ENCODE measurements at places on chromosomes 5 and 9.
A peak's percentile ranks its signal among the peaks of the same experiment; 100 is the strongest.

DNA sequence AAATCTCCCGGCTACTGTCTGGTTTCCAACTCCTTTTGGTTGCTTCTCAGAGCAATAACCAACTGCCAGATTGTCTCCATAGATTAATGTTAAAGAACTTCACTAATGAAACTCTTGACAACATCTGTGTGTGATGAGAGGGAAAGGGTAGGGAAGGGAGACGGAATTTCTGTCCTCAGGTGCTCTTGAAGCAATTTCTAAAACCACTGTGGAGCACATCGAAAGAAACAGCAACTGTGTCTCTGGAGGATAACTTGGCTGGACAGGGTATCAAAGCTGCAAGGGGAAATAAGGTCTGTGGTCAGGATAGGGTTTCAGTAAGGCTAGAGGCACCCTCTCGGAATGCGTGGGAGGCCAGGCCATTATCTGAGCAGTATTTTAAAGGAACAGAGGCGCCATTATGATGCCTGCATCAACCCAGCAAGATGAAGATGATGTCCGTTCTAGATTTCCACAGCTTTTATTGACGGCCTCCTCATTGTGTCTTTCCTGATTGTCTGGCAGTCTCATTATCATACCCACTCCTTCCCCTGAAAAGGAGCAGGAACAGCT, 76.6 kb downstream of the RORB start:
- no peak for DNase-seq

DNA sequence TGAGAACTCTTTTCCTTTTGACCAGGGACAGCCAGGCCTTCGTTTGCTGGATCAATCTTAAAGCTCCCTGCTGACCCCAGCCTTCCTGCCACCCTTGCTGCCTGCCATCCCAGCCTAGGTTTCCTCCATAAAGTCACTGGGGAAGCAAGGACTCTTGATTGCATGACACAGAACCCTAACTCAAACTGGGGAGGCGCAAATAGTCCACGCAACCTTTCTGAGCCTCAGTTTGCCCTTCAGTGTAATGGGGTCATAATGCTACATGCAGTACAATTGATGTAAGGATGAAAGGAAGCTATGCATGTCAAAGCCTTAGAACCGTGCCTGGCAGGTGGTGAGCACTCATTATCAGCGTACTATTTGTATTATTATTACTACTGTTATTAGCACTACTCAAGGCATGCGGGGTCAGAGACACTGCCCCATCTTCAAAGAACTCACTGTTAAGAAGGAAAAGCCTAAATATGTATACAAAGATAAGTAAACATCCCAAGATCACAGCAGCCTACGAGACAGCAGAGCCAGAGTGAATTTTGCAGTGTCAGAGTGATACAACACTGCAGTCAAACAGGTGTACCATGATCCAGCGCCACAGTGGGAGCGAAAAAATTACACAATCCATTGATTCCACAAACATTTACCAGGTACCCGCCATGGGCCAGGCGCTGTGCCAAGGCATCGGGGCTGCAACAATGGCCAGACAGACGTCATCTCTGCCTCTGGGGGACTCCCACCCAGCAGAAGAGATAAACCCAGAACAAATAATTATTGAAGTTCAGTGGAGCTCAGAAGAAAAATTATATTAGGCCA, 16.9 kb upstream of the CPLX2 start:
- DNase-seq: peak; percentile 98

DNA sequence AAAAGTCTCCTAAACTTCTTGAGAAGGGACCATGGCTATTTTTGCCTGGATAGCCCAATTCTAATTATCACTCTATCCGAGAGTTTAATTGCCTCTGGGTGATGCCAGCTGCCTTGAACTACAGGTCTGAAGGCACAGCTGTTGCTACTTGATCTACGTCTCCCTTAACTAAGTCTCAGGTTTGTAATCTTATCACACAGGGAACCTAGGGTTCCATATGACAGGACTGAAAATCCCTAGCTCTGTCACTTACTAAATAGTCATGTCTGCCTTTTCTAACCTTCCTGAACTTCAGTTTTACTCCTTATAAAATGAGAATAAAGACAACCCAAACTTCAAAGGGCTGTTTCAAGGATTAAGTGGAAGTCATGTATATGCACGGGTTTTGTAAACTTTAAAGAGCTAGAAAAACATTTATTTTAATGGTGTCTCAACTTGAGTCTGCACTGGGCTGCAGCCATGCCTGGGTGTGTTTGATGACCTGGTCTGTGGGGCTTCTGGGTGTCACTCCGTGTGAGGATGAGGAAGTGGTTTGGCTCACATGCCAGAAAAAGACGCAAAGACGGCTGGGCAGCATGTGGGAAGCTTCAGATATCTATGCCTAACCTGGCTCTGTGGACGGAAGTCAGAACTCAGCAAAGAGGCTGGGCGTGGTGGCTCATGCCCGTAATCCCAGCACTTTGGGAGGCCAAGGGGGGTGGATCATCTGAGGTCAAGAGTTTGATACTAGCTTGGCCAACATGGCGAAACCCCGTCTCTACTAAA, 129.3 kb upstream of the SLC44A1 start:
- no peak for DNase-seq

GRCh38 chr5:179201986-179202385, 141.8 kb downstream of the ZNF354C start:
- no peak for DNase-seq

GRCh38 chr5:77086368-77086688, 757 bp downstream of the ZBED3 start:
- no peak for DNase-seq

DNA sequence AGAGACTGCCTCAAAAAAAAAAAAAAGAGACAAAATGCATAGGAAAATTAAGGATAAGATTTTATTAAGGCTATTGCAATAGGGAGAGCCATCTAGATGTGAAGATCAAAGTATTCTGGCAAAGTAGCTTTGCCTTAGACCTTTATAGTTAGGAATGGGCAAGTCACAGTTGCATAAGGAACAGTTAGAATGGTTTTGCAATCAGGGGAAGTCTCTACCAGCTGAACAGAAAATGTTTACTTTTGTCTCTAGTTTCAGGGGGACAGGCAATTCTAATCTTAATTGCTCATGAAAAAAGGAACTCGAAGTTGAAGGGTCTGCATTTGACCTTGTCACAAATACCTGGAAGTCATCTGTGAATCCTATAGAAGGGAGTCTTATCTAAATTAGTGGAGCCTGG, 13.1 kb upstream of the ATP6V1G1 start:
- DNase-seq: no peak

All from HepG2 (cell line).